ENCODE measurements at places on chromosomes 12 and 14.

- DNase-seq, result no peak
These were observed 84.7 kb downstream of the ACSS3 start for GRCh38 chr12:81162391-81163136.

DNA sequence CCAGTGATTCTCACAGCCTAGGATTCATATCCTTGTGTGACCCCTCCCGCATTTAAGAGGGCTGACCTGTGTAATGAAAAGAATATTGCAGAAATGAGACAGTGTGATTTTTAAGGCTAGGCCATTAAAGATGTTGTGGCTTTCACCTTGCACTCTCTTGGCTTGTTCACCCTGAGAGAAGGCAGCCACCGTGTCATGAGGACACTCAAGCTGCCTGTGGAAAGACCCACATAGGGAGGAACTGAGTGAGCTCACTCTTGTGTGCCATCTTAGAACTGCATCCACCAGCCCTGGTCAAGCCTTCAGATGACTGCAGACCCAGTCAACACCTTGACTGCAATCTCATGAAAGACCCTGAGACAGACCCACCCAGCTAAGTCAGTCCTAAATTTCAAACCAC, 46.3 kb upstream of the TMPO start:
- no peak for DNase-seq

DNA sequence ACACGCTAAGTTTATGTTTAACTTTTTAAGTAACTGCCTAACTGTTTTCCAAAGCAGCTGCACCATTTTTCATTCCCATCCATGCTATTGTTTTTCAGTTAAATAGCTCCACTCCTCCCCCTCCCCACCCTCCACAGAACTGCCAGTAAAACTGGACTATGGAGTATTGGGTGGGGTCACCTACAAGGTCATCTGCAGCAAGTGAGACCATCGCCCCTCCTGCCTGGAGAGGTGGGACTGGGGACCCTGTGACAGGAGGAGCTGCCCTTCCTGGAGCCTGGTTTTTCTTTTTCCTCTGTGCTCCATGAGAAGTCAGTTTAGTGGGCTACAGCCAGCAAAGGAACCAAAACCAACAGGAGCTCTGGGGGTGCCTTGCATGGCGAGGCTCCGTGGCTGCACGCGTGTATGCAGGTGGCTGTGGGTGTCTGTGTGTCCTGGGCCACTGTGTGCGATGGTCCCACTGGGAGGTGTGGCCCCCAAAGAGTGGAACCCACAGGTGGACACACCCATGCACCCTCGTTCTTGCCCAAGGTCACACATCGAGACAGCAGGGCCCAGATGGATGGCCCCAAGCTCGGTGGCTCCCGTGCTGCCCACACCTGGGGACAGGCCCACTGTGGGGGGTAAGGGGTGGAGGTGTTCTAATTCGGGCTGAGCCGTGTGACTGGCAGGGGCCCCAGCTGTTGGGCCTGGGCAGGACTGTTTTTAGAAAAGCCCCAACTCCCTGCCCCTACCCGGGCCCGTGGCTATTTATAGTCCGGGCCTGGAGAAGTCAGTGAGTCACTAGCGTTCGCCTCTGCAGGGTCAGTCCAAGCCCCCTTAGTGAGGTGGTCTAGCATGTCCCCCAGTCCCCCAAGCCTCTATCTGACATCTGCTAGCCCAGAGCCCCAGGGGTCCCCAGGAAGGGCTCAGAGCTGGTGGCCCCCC, 2.3 kb upstream of the ADSS1 start:
- DNase-seq, result no peak

- DNase-seq, result no peak
These were observed 27.0 kb downstream of the ZCRB1 start for GRCh38 chr12:42298887-42299286.

GRCh38 chr12:122860040-122860853, 25.0 kb downstream of the HIP1R start:
- peak; percentile 80 for DNase-seq
